ENCODE measurements at places on chromosomes 7 and 10. TPM values are rescaled to one million over a fixed set of nuclear protein-coding genes. Genes with fewer than 3 reads are reported as not detected.

The SFRP4 gene
- 2.2 TPM for polyA plus RNA-seq

- no peak for DNase-seq
Measured at GRCh38 chr7:95794917-95795515, 22.7 kb downstream of the DYNC1I1 start.

The CPXM2 gene
- 2.1 TPM for polyA plus RNA-seq

- DNase-seq = peak; percentile 77
Measured at GRCh38 chr7:69814421-69814962, 216.2 kb downstream of the AUTS2 start.

GRCh38 chr7:28685644-28686417 lies 272.3 kb downstream of the TRIL start:
- DNase-seq = peak; percentile 93

All from right cardiac atrium (tissue), 5 donors.